ENCODE measurements at places on chromosomes 4 and X. TPM values are rescaled to one million over a fixed set of nuclear protein-coding genes. Genes with fewer than 3 reads are reported as not detected.

GRCh38 chr4:81574991-81575390 is 103.3 kb upstream of the RASGEF1B start:
- H3K4me3 ChIP-seq, result no peak overlapping the region
- no peaks in the 10 kb centered on the region for H3K36me3 ChIP-seq
- no peak for DNase-seq
- no peaks in the 10 kb centered on the region for H3K4me1 ChIP-seq
- H3K27ac ChIP-seq, result no peak overlapping the region

- H3K4me3 ChIP-seq, result no peak overlapping the region
- DNase-seq, result no peak
- H3K27ac ChIP-seq, result peak overlapping the region; percentile 43
- peaks cover 68% of the 10 kb centered on the region for H3K4me1 ChIP-seq
- H3K36me3 ChIP-seq, result peaks cover 9% of the 10 kb centered on the region
- no peaks in the 10 kb centered on the region for H3K27me3 ChIP-seq
These were observed 33.1 kb downstream of the GAB3 start for GRCh38 chrX:154717824-154718223.

GRCh38 chr4:100075056-100075455 is 115.2 kb downstream of the DDIT4L start:
- H3K4me1 ChIP-seq, result no peaks in the 10 kb centered on the region
- no peaks in the 10 kb centered on the region for H3K27me3 ChIP-seq
- no peak for DNase-seq
- no peaks in the 10 kb centered on the region for H3K36me3 ChIP-seq
- H3K27ac ChIP-seq, result no peak overlapping the region

- DNase-seq, result no peak
- no peaks in the 10 kb centered on the region for H3K4me1 ChIP-seq
- H3K27ac ChIP-seq, result no peak overlapping the region
These were observed 59.6 kb upstream of the CASK start for GRCh38 chrX:41982953-41983352.

The FANCB gene
- 0.66 TPM for total RNA-seq

The USP27X gene
- 1.8 TPM for total RNA-seq

The APBB2 gene
- 23.5 TPM for total RNA-seq
